ENCODE measurements at places on chromosomes 12 and 14.
A peak's percentile ranks its signal among the peaks of the same experiment; 100 is the strongest.

DNA sequence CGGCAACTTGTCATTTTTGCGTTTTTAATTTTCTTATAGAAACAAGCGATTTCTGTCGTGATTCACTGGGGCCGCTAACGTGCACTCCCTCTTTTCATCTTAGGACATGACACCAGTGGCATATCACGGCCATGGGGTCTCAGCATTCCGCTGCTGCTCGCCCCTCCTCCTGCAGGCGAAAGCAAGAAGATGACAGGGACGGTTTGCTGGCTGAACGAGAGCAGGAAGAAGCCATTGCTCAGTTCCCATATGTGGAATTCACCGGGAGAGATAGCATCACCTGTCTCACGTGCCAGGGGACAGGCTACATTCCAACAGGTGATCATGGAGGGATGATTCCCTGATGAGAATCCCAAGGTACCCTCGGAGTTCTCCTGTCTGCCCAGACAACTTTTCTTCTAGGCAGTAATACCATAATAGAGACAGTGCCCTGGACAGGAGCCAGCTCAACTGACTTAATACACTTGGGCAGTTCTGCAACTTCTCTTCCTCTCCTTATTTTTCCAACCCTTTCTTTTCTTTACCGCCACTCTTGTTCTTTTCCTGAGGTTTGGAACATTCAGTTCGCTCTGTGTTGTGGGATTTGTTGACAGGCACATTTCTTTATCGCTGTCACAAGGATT lies 821 bp downstream of the TMEM106C start:
- DNase-seq = no peak

- peak; percentile 50 for DNase-seq
Observed at GRCh38 chr14:102029956-102030355, 56.9 kb downstream of the HSP90AA1 start.

GRCh38 chr14:36452860-36453259 lies 67.2 kb downstream of the NKX2-1 start:
- DNase-seq = no peak

GRCh38 chr12:108884116-108885012 lies 4.5 kb downstream of the DAO start:
- DNase-seq = no peak

DNA sequence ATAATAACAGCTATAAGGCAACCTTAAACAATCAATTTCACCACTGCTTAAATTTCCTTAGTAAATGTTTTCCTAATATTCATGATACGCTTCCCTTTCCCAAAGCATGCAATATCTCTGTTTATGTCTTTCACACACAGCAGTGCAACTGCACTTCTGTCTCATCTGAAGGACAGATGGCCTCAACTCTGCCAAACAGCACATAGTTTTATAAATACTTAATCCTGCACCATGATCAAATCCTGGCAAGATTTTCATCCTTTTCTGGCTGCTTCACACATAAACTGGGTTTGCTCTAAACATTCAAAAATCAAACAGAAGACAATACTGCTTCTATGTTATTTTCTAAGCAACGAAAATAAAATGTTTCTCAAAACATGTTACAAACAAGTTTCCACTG lies 266.3 kb downstream of the ITPR2 start:
- DNase-seq = peak; percentile 2

DNA sequence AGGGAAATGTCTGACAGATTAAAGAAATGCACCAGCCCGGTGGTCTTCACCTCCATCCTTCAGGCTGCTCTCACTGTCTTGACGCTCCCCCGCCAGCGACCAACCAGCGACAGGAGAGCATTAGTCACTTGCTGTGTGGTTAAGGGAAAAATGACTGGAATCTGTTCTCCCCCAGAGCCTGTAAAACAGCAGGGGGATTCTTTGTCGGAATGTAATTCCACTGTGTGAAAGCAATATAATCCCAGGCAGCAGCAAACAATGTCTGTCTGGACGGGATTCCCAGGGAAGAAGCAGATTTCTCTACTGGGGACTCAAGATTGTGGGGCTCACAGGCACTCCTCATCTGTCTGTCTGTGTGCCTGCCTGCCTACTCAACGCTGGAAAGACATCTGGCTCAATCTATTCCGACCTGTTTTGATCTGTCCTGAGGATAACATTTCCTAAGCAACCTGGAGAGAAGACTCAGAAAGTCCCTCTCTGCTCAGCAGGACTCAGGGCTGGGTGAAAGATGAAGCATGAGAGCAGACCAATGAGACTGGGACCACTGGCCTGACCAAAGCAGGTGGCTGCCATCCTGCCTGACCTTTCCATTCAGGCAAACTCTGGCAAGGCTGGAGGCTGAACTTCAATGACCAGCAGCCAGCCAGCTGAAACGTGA lies 54.6 kb downstream of the NUAK1 start:
- DNase-seq = peak; percentile 84

- no peak for DNase-seq
Observed at GRCh38 chr12:27984275-27984674, 11.7 kb upstream of the PTHLH start.

GRCh38 chr12:108638141-108638827 lies 4.6 kb upstream of the SELPLG start:
- DNase-seq = no peak

- DNase-seq = no peak
Observed at GRCh38 chr14:53533384-53533970, 380.4 kb upstream of the DDHD1 start.

DNA sequence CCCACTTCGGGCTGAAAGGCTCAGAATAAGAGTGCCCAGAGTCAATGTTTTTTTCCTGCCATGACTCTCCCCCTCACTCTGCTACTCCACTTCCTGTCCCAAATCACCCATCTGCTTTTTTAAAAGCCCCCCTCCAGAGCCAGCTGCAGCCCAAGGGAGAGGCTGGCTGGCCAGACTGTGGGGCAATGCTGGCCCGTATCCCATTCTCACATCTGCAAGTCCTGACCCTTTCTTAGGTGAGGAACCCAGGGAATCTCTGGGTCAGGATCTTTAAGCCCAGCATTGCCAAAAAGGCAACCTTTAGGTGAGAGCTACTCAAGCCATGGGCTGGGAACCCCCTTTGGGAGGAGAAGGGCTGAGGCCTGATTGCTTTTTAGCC lies 1.7 kb upstream of the ITGA5 start:
- no peak for DNase-seq

GRCh38 chr14:98822917-98823316 lies 449.1 kb downstream of the BCL11B start:
- no peak for DNase-seq

GRCh38 chr12:3362737-3363136 lies 128.3 kb upstream of the PRMT8 start:
- no peak for DNase-seq

DNA sequence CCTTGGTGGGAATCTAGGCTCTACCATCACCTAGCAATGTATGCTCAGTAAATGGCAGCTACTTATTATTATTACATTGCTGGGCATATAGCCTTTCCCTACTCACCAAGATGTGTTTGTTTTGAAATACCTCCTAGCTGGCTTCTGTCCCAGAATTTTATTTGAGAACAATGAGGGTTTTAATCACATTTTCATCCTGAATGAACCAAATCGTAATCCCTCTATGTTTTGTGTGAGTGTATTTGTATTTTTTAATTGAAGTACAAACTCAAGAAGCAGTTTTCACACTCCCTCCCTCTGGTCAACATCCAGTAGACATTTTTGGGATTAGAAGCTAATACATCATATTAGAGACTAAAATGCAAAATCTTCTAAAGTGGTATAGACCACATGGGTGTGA lies 7.6 kb downstream of the SLC7A8 start:
- no peak for DNase-seq

GRCh38 chr12:89382328-89382727 lies 30.0 kb upstream of the DUSP6 start:
- no peak for DNase-seq

DNA sequence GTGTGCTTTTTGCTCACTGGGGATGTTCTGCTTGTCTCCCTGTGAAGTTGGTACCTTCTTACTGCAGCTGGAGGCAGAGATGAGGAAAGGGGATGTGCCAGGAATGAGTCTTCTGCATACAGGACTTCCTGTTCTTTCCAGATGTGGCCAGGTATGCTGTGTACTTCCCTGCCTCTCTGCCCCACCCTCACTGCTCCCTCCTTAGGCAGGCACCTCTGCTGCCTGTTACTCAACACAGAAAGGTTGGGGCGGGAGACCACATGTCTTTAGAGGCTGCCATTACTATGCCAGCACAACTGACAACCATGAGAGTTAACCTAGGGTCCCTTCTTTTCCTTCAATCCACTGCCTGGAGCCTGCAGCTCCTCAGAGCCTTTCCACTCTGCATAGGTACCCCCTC lies 2.0 kb upstream of the OAS3 start:
- DNase-seq = no peak

DNA sequence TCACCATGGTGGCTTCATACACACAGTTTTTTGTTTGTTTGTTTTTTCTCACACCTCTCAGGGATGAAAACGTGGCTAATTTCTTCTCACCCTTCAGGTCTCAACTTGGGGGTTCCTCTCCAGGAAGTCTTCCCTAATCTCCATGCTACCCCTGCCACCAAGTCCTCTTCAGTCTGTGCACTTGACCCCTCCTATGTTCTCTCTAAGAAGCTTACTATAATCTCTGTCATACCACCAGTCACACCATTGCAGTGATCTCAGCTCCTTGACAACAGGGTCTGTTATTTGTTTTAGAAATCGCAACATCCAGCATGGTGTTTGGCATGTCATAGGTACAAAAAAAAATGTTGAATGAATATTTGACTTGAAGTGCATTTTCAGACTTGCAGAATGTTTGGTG lies 83.4 kb downstream of the PRORP start:
- DNase-seq = no peak

- DNase-seq = peak; percentile 41
Observed at GRCh38 chr12:96516472-96517430, 27.4 kb downstream of the CFAP54 start.

- DNase-seq = no peak
Observed at GRCh38 chr12:131159660-131160059, 206.0 kb downstream of the ADGRD1 start.

DNA sequence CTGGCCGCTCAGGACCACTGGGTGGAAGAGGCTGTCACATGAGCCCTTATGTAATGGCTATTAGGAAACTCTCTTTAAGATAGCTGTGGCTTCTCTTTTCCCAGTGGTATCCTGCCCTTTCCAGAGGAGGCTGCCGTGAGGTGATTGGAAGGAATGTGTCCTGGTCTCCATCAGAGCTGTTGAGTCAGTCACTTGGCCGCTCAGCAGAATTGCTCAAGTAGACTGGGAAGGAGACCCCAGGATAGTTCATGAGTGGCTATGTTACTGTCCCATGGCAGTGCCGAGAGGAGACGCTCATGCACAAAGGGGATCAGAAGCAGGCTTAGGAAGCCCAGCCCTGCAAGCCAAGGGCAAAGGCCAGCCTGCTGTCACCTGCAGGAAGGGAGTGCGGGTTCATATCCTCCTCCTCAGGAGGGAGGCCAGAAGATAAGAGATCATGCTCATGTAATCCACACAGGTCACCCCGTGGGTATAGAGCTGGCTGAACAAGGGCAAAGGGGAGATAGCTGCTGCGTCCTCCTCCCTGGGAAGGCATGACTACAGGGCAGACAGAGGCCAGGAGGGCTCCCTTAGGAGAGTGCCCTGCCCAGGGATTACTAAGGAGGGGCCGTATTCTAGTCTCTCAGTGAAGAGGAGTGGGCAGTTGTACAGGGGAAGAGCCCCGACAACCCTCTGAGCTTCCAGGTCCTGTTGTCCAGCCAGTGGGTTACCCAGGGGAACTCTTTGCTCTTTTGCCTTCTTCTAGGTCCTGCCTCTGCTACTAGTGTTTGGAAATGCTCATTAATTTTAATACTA lies 137.0 kb upstream of the MAX start:
- DNase-seq = peak; percentile 85

DNA sequence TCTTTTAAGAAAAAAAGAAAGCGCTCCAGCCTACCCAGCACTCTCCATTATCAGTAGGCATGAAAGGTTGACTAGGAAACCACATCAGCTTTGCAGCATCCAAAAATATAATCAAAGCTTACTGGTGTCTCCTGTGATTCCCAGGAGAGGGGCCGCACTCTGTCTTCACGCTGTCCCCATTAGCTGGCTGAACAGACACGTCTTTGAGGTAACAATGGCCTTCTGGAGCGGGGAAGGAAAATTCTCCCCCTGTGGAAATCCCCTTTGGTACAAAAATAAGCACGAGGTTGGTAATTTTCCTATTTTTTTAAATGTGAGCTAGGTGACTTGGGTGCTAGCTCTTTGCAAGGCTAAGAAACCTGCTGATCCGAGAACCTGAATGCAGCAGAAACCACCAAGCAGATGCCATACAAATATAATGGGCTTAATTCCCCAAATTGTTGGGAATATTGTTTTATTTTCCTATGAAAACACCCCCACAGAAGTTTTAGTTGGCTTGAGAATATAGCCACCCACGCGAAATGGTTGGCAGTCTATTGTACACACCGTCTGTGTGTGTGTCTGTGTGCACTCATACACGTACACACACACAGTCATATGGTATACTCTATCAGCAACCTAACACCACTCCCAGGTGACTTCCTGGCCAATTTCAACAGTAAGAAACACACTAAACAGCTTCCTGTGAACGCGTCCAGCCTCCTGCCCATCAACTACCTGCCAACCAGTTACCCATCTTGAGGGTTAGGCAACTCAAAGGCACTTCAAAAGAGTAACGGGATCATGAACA lies 71.2 kb downstream of the KSR2 start:
- no peak for DNase-seq

DNA sequence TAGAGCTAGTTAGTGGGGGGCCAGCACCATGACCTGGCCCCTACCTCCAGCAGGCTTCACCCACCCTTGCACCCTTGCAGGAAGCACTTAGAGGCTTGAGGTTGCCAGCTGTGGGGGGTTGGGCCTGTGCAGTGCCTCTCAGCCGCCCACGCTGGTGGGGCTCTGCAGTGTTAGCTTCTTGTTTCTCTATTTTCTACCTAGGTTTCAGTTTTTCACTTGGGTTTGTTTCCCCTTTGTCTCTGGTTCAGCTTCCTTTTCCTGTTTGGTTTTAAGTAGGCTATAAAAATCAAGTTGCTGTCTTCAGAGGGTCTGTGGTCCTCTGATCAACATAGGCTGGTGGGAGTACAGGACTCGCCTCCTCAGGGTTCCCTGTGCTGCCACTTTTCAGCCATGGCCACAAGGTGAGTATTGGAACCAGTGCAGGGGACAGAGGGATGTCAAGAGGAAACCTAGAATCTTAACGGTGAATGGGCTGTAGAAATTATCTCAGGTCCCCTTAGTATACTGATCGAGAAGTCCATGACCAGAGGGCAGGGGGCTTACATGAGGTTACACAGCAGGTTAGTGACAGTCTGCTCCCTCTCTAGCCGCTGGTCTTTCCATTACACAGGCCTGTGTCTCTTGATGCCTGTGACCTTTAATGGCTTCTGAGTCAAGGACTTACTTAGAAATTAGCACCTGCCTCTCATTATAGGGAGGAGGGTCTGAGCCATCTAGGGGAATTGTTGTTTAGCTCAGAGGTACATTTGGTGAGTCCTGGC lies at the start of gene EVL:
Gene EVL (plus strand): TSS at position 312 of the 761 bp plus-strand sequence. CDS start 79 bp downstream, at position 391.
- DNase-seq = no peak

- no peak for DNase-seq
Observed at GRCh38 chr12:106303202-106303820, 778 bp downstream of the TCP11L2 start.
